ENCODE measurements at places on chromosomes 4 and X.
A peak's percentile ranks its signal among the peaks of the same experiment; 100 is the strongest.

- no peak for DNase-seq
Measured at GRCh38 chr4:138677748-138678147, 337.8 kb upstream of the NOCT start.

DNA sequence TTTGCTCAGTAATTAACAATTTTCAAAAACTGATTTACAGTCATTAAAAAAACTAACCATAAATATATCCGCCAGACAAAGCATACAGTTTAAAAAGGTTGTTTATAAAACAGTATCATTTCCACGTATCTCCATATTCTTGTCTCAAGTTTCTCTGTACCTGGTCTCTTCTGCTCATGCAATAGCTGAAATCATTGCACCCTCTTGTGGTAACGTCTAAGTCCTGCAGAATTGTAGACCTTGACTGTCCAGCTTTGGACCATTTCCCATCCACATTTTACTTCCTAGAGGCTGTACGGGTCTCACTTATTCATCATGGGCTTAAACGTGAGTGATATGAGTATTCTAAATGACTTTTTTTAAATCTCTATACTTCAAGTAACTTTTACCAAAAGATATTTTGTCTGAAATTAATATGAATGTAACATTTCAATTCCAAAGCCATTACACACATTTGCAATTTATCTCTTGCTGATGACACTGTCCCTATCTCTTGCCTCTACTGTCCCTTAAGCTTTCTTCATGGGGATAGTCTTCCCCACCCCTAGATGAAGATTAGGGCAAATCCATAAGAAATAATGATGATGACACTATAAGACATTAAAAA lies 118.5 kb downstream of the BTC start:
- peak; percentile 13 for DNase-seq

DNA sequence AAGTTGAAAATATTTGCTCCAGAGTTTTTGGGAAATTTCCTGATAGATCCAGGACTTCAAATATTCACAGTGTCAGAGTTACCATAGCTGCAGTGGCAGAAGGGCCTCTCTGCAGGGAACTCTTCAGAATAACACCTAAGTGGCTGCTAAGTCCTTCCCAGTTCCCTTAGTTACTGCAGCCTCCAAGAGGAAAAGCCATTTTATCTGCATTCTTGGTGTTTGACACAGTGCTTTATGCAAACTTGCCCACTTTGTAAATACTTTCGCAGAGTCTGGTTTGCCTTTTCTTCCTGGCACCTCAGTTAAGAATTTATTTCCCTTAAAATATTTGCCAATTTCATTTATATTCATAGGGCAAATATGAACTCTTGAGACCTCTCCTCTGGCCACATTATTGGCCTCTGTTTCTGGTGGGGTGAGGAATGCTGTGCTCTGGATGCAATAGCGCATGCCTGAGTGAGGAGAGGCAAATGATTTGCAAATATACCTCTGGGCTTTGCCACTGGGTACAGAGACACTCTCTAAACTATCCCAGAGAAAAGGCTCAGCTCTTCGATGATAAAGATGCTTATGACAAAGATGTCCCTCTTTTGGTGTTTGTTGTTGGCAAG lies 566.3 kb upstream of the NR3C2 start:
- no peak for DNase-seq

DNA sequence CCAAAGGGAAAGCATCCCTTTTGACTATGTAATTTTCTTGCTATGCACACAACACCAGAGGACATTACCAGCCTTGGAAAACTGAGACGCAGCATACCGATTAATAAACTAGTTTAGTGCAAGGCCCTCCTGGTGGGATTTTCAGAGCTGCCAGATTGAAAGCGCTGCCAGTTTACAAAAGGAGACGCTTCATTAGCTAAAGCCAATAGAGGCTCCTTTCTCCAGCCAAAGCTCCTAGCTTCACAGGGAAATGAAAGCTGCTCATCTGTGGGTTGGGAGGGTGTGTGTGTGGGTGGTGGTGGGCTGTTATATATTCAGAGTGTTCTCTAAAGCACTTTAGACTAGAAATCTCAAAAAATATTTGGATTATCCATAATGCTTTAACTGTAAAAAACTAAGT lies 32.4 kb downstream of the SPANXN4 start:
- peak; percentile 82 for DNase-seq

GRCh38 chr4:99339172-99339571 lies 13.4 kb downstream of the ADH1C start:
- DNase-seq = no peak

DNA sequence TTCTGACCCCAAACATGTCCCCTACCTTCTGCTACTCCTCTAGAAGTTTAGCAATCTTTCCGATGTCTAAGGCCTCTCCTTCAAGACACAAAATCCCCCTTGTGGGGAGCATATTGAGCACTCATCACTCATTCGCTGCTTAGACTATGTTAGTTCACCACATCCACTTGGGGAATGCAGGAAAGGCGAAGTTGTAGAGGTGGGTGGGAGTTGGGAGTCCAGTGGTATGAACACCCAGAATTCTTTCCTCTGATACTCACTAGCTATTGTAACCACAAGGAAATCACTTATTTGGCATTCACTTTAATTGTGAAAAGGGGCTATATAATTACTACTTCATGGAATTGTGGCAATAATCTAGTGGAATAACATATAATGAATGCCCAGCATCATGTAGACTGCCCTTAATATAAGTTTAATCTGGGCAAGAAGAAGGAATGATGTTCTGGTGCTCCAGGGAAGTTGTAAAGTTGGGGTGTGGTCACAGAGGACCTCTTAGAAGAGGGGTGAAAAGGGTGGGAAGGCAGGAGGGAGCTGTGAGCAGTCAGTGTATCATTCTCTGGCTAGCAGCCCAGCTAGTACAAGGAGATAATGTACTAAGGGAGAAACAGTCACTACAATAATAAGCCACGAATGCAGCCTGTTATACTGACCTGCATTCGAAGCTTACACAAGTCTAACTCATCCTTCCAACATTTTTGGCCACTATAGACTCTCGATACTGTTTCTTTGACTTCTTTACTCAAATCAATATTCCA lies 468.2 kb upstream of the DIPK2B start:
- DNase-seq = no peak

GRCh38 chrX:31423609-31424189 lies 351.9 kb upstream of the FTHL17 start:
- DNase-seq = no peak

- DNase-seq = no peak
Measured at GRCh38 chr4:57370691-57371090, 260.5 kb upstream of the IGFBP7 start.

DNA sequence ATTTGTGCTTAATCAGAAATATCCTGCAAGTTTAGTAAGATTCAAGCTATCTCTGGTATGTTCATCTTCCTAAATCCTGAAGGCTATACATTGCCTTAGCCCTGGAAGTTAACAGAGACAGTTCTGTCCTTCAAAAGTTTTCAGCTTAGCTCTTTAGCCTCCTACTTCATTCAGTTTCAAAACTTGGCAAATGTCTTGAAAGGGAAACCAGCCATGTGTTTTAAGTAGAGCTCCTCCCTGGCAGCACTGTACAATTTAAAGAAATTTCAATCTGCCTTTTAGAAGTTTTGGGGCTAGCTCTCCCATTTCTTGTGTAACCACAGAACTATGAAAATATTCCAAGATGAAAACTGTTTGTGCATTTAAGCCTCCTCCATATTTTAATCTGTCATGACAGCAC lies 47.0 kb downstream of the FANCB start:
- DNase-seq = no peak
